ENCODE measurements at places on chromosomes 5 and 9.
A peak's percentile ranks its signal among the peaks of the same experiment; 100 is the strongest.

- peak; percentile 21 for DNase-seq
Observed at GRCh38 chr5:44809215-44809955, 638 bp downstream of the MRPS30 start.

- no peak for DNase-seq
Observed at GRCh38 chr5:116415182-116415581, 159.4 kb downstream of the SEMA6A start.

- DNase-seq, result no peak
Observed at GRCh38 chr5:110203661-110204060, 513.9 kb downstream of the MAN2A1 start.

DNA sequence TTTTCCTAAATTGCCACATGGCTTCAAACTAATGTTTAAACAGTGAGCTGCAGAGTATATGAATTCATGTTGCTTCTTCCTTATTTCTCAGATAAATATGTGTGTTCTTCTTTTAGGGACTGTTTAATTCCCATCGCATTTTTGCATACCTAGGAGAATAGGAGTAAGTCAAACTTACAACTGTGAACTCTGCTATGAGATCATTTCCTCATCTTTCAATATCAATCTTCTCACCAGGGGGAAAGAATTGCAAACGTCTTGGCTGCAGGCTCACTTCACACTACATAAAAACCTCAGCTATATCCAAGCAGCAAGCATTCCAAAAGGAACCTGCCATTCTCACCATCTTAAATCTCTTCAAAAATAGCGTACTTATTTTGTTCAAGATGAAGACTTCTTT lies 271.0 kb downstream of the DNAH5 start:
- no peak for DNase-seq

DNA sequence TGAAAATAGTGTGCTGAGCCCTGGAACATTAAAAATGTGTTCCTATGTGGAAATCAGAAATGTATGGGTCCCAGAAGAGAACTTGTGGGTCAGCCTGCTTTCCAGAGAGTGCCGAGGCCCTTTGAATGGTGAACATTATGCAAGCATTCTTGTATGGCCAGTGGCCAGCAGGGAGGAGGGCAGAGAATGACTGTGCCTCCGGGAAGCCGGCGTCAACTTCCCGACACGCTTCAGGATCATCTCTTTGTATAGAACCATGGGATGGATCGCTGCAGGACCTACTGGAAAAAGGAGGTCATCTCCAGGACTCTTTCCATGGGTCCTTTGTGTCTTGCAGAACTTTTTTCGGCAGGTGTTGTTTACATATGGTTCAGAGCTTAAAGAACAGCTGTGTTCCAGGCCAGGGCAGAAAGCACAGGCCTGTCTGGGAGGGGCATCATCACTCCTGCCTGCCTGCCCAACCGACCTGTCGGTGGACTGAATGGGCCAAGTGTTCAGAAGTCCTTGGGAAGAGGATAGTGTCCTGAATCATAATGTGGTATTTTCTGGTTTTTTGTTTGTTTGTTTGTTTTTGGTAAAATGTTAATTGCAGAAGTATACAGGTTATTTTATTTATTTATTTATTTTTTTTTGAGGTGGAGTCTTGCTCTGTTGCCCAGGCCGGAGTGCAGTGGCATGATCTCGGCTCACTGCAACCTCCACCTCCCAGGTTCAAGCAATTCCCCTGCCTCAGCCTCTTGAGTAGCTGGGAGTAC lies 9.0 kb downstream of the PRRC2B start:
- no peak for DNase-seq

GRCh38 chr5:168147568-168148360 lies 143.7 kb upstream of the WWC1 start:
- DNase-seq, result no peak

DNA sequence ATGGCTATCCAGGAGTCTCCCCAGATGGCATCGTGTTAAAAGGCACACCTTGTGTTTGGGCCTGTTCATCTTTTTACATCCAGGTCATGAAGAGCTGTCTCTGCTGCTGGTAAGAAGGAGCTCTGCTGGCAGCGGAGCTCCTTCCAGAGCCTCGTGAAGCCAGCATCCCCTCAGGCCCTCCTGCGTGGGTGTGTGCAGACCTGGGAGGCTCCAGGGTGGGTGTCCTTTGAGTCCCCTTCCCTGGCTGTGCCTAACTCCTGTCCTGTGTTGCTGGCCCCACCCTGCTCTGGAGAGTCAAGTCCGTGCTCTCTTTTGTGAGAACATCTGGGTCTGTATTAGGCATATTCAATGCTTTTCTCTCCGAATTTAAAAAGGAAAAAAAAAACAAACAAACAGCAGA lies 149.6 kb upstream of the IRX2 start:
- no peak for DNase-seq

GRCh38 chr5:108541836-108542235 lies 159.9 kb upstream of the FBXL17 start:
- DNase-seq, result no peak

- DNase-seq, result no peak
Observed at GRCh38 chr5:132177691-132178149, 49.9 kb downstream of the P4HA2 start.

- DNase-seq, result no peak
Observed at GRCh38 chr5:57370376-57370775, 112.2 kb downstream of the ACTBL2 start.

- no peak for DNase-seq
Observed at GRCh38 chr5:137923856-137924255, 34.6 kb downstream of the PKD2L2 start.

GRCh38 chr5:181190711-181191525 lies 14.1 kb downstream of the TRIM7 start:
- DNase-seq, result no peak

DNA sequence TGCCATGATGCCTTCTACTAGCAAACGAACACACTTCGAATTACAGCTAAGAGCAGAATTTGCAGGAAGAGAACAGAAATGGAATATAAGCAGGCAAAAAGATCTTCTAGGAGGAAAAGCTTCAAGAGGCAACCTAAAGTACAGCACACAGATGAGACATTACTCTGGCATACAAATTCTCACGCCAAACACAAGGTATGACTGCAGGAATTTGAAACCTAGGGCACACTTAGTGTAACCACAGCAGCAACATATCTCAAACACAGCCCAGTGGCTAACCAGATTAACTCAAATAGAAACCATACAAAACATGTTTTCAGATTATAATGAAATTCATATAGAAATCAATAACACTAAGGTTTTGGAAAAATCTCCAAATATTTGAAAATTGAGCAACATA lies 481.0 kb upstream of the RGMB start:
- DNase-seq, result no peak

DNA sequence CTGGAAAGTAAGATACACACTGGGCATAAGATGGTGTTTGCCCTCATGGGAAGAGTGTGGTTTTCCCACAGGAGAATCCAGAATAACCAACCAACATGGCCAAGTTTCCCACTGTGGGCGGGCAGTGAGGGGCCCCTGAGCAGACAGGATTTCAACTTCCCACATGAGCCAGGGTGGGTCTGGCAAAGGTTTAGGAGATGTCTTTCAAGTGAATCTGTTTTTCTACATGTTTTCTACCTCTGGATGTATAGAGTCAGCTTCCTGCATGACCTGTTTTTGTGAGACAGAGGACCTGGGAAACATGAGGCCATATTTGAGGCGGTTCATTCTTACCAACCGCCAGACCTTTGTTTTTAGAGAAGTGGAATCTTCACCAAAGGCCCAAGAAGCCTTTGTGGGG lies 100.5 kb downstream of the TLE4 start:
- no peak for DNase-seq

DNA sequence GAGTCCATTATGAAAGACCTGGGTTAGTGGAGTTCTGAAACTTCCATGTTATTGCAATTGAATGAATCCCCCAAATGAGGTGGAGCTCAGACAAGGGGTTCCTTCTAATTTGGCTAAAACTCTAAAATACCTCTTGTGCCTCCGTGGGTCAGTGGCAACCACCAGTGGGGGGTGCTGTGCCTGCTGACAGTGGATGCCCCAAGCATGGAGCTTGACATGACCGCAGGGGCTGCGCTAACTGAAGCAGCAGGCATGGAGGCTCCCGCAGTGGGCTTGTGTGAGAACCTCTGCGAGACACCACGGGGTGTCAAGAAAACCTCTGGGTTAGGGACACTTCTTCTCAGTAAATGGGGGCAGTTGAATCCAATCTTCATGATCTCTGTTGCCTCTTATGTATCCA lies 200.5 kb downstream of the DRD1 start:
- no peak for DNase-seq

GRCh38 chr9:38059233-38059936 lies 9.6 kb downstream of the SHB start:
- no peak for DNase-seq

- DNase-seq, result no peak
Observed at GRCh38 chr9:72254901-72255545, 105.8 kb downstream of the GDA start.

DNA sequence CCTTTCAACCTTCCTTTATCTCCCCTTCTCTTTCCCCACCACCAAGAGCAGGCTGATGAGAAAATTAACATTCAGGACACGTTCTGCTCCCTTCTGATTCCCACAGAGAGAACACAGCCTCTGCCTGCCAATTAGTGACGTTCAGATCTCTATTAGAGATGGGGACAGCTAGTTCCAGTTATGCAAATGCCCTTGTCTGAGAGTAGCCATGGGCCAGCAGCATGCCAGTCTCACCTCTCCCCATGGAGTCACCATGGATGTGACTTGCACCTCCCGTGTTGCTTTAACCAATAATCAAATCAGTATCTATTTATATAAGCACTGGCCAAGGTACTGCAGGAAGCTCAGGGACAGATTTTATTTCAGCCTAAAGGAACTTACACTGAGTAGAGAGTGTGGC lies 61.3 kb downstream of the KCNIP1 start:
- DNase-seq, result no peak

DNA sequence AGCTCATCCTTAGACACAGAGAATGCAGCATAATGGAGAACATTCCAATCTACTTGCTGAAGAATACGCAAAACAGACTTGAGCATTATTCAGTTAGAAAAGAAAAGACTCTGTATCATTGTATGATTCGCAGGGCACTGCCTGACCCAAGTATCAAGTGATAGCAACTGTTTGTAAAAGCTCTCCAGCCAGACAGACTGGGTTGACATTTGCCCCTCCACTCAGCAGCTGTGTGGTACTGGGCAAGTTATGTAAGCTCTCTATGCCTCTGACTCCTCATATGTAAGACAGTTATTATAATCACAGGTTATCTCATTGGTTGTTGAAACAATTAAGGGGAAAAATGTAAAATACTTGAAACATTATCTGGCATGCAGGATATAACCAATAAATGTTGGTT lies 505.0 kb downstream of the ELAVL2 start:
- no peak for DNase-seq

Data from GM12891 (cell line).